ENCODE measurements at places on chromosomes 3 and 15. TPM values are rescaled to one million over a fixed set of nuclear protein-coding genes. Genes with fewer than 3 reads are reported as not detected.
A peak's percentile ranks its signal among the peaks of the same experiment; 100 is the strongest.

Gene ARPP19
- total RNA-seq = 90.3 TPM

- DNase-seq = no peak
These were observed 60.2 kb downstream of the IL16 start for GRCh38 chr15:81256916-81257315.

GRCh38 chr3:44021651-44022594 is 219.8 kb upstream of the TOPAZ1 start:
- DNase-seq = no peak

GRCh38 chr3:169662843-169663160 is 710 bp downstream of the MECOM start:
- no peak for DNase-seq

Gene ADGRG7
- not detected for total RNA-seq

DNA sequence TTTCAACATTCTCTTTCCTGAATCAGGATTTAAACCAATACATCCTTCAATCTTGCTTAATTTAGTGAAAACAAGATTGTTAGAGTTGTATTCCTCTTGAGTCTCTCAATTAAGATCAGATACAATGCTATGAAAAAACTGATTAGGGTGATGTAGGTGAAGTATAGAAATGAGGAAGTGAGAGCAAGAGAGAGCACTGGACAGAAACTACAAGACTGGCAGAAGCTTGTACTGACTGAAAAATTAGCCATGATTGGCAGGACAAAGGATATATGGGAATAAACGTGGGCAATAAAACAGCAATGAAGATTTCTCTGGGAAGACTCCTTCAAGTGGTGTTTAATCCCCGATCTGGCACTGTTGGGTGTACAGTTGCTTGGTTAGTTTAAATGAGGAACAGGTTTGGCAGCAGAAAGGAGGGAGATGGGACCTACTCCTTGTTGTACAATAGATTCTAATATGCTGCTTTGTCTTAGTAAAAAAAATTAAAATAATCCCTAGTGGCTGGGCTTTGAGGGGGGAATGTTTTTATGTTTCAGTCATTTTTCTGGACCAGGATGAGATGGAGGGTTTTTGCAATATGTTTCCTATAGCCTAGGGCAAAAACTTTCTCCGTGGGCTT is 252.7 kb downstream of the SLC9A9 start:
- no peak for DNase-seq

DNA sequence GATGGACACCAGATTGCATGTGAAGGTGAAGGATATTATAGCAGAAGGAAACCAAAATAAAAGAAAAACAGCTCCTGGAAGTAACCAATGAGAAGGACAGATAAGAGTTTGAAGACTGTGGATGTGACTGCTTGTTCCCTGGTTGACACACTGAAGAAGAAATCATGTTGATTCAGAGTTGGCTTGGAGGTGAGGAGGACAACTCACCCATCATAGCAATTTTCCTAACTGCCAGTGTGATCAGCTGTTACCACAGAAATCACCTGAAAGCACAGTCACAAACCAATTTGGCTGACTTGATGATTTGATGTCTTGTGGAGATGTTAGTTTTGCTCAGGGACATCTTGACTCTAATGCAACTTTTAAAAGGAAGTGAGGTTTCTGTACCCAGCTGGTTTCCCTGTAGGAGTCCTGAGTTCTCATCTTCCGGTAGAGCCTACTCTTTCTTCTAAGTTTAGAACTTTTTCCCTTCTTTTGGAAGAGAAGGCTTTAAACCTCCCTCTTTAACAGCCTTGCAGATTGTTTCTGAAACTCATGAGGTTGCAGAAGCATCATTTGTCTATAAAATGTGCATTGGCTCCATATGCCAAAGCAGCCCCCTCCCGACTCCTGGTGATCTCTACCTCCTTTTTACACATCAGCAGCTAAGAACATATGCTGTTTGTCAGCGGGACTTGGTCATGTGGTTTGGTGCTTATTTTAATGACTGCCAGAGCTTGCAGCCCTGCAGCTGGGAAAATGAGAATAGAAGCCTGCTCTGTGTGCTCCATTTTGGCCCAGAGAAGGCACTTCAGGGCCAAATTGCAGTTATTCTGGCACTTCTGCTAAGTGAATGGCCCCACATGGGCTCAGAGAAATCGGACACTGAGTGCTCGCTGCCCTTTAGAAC is 10.3 kb downstream of the ATG7 start:
- peak; percentile 80 for DNase-seq

- peak; percentile 83 for DNase-seq
These were observed 122.4 kb downstream of the THSD4 start for GRCh38 chr15:71237456-71238188.

Gene PFKFB4
- total RNA-seq = 3.2 TPM

Gene CYP8B1
- total RNA-seq = not detected

Gene FOXB1
- not detected for total RNA-seq

DNA sequence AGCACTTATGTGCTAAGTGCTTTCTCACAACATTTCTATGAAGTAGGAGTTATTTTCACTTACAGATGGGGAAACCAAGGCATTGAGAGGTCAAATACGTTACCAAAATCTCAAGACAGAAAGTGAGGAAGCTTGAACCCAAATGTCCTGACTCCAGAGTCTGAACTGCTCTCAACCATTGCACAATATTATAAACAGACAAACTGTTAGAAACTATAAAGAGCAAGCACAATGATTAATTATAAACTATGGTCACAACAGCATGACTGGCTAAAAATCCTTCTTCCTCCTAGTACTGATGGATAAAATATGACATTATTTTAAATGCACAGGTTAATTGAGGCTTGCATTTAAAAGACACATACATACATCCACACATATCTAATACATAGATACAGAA is 77.9 kb upstream of the ASB14 start:
- DNase-seq = no peak

- DNase-seq = no peak
These were observed 61.4 kb upstream of the KLF13 start for GRCh38 chr15:31265090-31265870.

- DNase-seq = no peak
These were observed 92.8 kb downstream of the GOLIM4 start for GRCh38 chr3:168002786-168003368.

DNA sequence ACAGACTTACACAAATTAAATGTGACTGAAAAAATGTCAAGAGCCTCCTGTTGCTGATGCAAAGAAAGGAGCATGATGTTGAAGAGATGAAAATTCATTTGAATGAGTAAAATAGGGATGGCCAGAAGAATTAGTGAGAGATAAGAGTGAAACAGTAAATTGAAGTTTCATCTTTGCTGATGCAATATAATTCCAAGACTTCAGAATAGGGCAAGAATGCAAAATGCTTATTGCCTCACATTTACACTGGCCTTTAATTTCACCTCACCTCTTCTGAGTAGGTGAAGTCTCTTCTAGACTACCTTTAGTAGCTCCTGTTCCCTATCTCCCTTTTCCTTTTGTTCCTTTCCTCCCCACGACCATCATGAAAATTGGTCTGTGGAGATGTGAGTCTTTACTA is 15.3 kb upstream of the MAPK6 start:
- no peak for DNase-seq

GRCh38 chr15:66402761-66403284 is 16.1 kb downstream of the MAP2K1 start:
- no peak for DNase-seq

GRCh38 chr3:143658861-143659260 is 189.4 kb downstream of the SLC9A9 start:
- DNase-seq = no peak

DNA sequence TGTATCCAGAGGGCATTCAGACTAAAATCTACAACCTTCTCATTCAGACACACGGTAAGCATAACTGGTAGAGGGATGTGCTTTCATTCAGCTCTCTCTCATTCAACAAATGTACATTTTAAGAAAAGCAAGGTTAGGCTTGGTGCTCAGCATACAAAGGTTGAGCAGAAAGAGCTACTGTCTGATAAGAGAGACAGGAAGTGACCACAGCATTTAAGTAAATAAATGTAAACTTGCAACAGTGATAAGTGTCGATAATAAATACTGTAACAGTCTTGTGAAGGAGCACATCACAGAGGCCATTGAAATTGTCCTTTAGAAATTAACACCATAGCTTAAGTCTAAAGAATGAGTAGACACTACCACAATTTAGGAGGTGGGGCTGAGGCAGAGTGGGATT is 3.4 kb downstream of the CD96 start:
- no peak for DNase-seq

DNA sequence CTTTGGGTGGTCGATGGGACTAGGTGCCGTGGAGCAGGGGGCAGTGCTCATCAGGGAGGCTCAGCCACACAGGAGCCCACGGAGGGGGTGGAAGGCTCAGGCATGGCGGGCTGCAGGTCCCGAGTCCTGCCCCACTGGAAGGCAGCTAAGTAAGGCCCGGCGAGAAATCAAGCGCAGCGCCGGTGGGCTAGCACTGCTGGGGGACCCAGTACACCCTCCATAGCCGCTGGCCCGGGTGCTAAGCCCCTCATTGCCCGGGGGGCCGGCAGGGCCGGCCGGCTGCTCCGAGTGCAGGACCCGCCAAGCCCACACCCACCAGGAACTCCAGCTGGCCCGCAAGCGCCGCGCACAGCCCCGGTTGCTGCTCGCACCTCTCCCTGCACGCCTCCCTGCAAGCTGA is 19.1 kb downstream of the TP53BP1 start:
- DNase-seq = no peak

- DNase-seq = no peak
These were observed 20.0 kb downstream of the COPS2 start for GRCh38 chr15:49135342-49135857.

All from uterus (tissue), 4 donors.